ENCODE measurements at places on chromosomes 3 and 15.

DNA sequence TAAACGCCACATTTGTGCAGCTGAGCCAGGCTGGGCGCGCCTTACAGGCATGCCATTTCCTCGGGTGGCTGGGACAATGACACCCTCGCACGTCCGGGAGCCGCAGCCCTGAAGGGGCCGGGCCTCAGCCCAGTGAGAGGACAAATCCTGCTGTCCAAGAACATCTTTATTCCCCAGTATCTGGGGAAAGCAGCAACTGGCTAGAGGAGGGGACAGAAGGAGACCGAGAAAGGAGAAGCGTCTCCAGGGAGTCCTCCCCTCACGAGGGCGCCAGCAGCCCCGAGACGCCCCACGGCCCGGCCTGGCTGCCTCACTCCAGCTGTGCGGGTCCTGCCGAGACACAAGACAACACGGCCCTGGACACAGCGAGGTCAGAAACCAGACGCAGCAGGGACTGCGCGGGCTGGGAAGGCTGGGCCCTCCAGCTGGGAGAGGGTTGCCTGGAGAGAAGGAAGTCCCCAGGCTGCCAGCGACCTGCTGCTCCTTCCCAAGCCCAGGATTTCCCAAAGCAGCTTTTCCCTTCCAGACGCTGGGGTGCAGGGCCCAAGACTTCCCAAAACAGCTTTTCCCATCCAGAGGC is 130.2 kb downstream of the CHSY1 start:
- peak; percentile 71 for DNase-seq
- H3K27me3 ChIP-seq, result no peaks in the 10 kb centered on the region
- H3K4me3 ChIP-seq, result no peak overlapping the region
- peaks cover 14% of the 10 kb centered on the region for H3K4me1 ChIP-seq
- no peaks in the 10 kb centered on the region for H3K36me3 ChIP-seq
- H3K27ac ChIP-seq, result peak overlapping the region; percentile 70

DNA sequence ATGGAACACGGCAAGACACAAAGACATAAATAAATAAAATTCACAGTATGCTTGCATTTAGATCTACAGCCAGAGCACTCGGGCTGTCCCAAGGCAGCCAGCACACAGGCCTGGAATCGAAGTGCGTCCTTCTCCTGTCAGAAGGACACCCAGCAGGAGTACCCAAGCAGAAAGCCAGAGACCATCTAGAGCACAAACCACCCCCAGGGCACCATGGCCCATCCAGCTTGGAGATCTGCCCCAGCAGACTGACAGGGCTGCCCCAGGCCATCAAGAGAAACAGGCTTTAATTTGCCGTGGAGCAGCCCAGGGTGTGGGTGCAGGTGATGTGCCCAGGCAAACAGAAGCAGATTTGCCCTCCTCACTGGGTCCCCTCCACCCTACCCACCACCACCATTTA is 7.8 kb upstream of the SPATA12 start:
- no peaks in the 10 kb centered on the region for H3K36me3 ChIP-seq
- H3K27ac ChIP-seq, result no peak overlapping the region
- no peaks in the 10 kb centered on the region for H3K27me3 ChIP-seq
- DNase-seq, result no peak

- H3K4me3 ChIP-seq, result no peak overlapping the region
- peaks cover 26% of the 10 kb centered on the region for H3K4me1 ChIP-seq
- H3K27ac ChIP-seq, result no peak overlapping the region
- no peak for DNase-seq
- no peaks in the 10 kb centered on the region for H3K27me3 ChIP-seq
Measured at GRCh38 chr15:60384053-60384452, 13.7 kb downstream of the ANXA2 start.

DNA sequence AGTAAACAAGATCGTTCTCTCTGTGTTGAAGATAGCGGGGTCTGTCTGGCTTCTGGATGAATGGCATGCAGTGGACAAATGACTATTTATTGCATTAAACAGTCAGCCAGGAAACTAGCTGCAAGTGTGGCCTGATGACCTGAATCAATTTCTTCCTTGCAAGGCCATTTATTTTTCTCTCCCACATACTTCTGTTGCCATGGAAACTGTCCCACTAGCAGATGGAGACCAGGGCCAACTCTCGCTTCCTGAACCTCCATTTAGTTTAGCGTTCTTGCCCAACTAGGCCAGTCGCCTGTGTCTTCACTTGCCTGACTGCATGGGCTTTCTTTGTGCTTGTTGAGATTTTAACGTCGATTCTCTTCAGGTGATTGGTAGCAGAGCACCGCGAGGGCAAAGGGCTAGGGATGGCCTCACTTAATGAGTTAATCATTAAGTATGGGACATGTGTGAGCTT is 27.6 kb downstream of the LMCD1 start:
- DNase-seq, result peak; percentile 60
- no peaks in the 10 kb centered on the region for H3K36me3 ChIP-seq
- peaks cover 40% of the 10 kb centered on the region for H3K4me1 ChIP-seq
- H3K27ac ChIP-seq, result peak overlapping the region; percentile 35
- no peaks in the 10 kb centered on the region for H3K27me3 ChIP-seq

DNA sequence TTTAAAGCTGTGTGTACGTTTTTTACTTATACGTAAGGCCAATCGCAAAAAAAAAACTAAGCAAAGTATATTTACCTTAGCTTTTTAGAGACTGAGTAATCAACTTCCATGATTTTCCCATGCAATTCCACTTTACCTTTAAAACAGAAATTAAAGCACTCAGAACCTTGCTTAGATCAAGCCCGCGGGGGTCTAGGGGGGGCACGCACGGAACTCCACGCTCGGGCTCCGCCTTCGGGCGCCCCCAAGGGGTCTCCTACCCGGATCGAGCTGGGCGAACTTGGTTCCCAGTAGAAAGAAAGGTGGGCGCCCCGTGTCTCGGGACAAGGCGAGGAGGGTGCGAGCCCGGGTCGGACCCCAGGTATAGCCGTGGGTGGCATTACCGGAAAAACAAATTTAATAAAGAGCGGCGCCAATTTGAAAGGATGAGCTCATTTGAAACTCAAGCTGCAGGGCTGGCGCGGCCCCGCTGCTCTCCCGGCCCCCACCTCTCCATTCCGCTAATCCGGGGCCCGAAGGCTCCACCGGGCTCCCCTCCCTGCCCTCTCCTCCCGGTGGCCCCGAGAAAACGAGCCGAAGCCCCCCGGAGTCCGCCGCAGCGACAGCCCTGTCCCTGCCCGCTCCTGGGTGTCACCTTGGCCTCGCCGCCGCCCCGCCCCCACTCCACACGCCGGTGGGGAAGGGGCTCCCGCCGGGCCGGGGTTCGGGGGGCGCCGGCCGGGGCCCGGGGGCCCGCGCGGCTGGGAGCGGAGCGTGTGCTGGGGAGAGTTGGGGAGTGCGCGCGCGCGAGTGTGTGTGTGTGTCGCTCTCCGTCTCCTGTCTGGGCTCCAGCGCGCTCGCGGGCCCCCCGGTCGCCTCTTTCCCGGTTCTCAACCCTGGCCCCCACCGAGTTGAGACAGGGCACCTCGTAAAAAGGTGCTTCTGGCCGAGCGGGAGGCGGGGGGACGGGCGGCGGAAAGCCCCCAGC is 1.5 kb downstream of the IGF2BP2 start:
- H3K27me3 ChIP-seq, result no peaks in the 10 kb centered on the region
- DNase-seq, result peak; percentile 79
- peak overlapping the region; percentile 98 for H3K4me3 ChIP-seq
- peak overlapping the region; percentile 100 for H3K27ac ChIP-seq
- no peaks in the 10 kb centered on the region for H3K36me3 ChIP-seq

DNA sequence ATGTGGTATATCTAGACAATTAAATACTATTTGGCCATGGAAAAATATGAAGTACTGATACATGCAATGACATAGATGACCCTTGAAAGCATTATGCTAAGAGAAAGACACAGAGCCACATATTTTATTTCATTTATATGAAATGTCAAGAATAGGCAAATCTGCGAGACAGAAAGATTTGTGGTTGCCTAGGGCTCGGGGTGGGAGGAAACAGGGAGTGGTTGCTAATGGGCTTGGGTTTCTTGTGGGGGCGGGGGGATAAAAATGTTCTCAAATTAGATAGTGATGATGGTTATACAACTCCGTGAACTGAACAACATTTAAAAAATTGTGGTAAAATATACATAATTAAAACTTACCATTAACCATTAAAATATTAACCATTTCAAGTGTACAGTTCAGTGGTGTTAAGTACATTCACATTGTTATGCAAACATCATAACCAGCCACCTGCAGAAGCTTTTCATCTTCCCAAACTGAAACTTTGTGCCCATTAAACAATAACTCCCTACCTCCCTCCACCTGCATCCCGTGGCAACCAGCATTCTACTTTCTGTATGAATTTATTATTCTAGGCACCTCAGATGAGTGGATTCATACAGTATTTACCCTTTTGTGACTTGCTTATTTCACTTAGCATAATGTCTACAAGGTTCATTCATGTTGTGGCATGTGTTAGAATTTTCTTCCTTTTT is 24.3 kb upstream of the ANP32A start:
- H3K4me1 ChIP-seq, result no peaks in the 10 kb centered on the region
- DNase-seq, result no peak
- no peak overlapping the region for H3K4me3 ChIP-seq

GRCh38 chr3:134627831-134628230 is 23.0 kb downstream of the KY start:
- H3K4me1 ChIP-seq, result no peaks in the 10 kb centered on the region
- H3K4me3 ChIP-seq, result no peak overlapping the region
- no peak overlapping the region for H3K27ac ChIP-seq
- DNase-seq, result no peak
- no peaks in the 10 kb centered on the region for H3K36me3 ChIP-seq

DNA sequence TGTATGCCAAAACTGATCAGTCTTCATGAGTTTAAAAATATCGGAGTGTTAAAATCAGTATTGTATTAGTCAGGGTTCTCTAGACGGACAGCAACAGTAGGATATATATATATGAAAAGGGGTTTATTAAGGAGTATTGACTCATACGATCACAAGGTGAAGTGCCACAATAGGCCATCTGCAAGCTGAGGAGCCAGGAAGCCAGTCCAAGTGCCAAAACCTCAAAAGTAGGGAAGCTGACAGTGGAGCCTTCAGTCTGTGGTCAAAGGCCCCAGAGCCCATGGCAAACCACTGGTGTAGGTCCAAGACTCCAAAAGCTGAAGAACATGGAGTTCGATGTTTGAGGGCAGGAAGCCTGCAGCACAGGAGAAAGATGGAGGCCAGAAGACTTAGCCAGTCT is 391.0 kb upstream of the CADM2 start:
- H3K27ac ChIP-seq, result no peak overlapping the region
- H3K27me3 ChIP-seq, result no peaks in the 10 kb centered on the region
- DNase-seq, result no peak
- no peaks in the 10 kb centered on the region for H3K36me3 ChIP-seq
- H3K4me3 ChIP-seq, result no peak overlapping the region
- H3K4me1 ChIP-seq, result no peaks in the 10 kb centered on the region

- DNase-seq, result peak; percentile 52
- H3K4me1 ChIP-seq, result peaks cover 5% of the 10 kb centered on the region
- no peaks in the 10 kb centered on the region for H3K36me3 ChIP-seq
- H3K27ac ChIP-seq, result peak overlapping the region; percentile 93
Measured at GRCh38 chr15:64355348-64355943, 527 bp downstream of the CSNK1G1 start.

- no peaks in the 10 kb centered on the region for H3K36me3 ChIP-seq
- H3K27me3 ChIP-seq, result peaks cover 3% of the 10 kb centered on the region
- H3K4me3 ChIP-seq, result no peak overlapping the region
- DNase-seq, result no peak
- H3K4me1 ChIP-seq, result no peaks in the 10 kb centered on the region
Measured at GRCh38 chr3:10462641-10463532, 42.5 kb downstream of the ATP2B2 start.

Data from hepatocyte (in vitro differentiated cells).